ENCODE measurements at places on chromosomes 13 and 19.

- DNase-seq, result no peak
Measured at GRCh38 chr13:30442926-30443325, 20.6 kb downstream of the UBE2L5 start.

DNA sequence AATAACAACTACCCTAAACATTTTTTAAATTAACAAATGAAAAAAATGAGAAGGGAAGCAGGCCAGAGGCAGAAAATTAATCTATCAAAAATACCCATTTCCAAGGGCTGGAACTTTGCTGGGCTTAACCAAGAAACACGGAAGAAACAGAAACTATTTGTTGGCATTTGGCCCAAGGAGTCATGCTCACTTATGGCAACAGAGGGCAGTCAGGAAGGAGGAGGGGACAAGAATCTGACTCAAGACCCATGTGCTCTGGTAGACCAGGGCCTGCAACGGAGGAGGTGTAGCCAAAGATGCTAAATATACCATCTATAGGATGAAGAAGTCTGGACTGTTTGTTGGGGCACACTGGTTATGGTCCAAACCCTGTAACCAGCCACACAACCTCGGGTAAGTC lies 496.7 kb downstream of the COG6 start:
- DNase-seq, result no peak

DNA sequence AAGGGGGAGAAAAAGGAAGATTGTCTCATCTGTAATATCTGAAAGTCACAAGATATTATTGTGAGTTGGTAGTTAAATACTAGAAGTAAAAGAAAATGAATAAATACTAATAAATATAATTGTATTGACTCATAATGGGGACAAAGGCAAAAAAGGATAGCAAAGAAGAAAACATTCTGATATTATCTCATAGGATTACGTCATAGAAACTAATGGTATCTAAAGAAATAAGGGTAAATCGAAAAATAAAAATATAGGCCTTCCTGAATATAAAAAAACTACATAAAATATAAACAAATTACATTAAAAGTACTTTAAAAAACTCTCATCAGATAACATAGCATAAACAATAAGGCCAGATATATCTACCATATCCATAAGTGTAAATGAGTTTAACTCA lies 38.6 kb upstream of the TDRD3 start:
- no peak for DNase-seq

DNA sequence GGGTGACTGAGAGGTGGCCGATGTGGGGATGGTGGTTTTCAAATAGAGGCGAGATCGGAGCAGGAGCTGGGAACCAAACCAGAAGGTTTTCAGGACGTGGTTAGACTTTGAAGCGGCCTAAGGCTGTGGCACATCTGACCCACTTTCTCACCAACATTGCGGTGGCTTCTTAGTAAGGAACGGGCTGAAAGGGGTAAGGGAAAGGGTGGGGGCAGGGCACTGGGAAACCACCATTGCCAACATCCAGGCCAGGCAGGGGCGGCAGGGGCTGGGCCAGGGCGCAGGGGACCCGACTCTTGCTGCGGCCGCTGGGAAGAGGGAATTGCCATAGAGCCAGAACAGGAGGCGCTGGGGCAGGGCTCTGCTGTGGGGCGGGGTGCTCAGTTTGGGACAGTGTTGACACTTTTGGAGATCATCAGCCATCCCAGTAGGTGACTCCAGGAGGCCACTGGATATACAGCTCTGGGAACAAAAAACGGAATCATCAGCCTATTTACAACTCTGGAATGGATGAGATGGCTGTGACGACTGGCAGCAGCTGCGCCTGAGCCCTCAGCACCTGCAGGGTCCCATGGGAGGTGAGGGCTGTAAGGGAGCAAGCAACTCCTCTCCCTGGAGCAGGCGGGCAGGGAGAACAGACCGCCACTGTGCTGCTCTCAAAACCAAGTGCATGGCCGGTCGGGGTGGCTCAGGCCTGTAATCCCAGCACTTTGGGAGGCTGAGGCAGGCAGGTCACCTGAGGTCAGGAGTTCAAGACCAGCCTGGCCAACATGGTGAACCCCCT lies 52.2 kb downstream of the IRS2 start:
- DNase-seq, result no peak

DNA sequence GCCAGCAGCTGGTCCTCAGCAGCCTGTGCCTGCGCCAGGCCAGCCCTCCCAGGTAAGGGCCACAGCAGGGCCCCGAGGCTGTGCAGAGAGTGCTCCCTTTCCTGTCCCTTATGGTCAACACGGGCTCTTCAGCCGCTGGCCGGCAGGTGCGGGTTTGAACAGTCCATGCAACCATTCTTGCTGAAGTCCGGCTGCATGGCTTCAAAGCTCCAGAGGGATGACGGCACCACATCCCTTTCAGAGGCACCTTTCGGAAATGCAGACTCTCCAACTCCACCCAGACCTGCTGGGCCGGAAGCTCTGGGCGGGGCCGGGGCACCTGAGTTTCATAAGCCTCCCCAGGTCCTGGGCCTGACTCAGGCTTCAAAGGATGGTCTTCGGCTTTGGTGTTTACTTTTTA lies 81.3 kb downstream of the SPACA7 start:
- DNase-seq, result peak; percentile 23

DNA sequence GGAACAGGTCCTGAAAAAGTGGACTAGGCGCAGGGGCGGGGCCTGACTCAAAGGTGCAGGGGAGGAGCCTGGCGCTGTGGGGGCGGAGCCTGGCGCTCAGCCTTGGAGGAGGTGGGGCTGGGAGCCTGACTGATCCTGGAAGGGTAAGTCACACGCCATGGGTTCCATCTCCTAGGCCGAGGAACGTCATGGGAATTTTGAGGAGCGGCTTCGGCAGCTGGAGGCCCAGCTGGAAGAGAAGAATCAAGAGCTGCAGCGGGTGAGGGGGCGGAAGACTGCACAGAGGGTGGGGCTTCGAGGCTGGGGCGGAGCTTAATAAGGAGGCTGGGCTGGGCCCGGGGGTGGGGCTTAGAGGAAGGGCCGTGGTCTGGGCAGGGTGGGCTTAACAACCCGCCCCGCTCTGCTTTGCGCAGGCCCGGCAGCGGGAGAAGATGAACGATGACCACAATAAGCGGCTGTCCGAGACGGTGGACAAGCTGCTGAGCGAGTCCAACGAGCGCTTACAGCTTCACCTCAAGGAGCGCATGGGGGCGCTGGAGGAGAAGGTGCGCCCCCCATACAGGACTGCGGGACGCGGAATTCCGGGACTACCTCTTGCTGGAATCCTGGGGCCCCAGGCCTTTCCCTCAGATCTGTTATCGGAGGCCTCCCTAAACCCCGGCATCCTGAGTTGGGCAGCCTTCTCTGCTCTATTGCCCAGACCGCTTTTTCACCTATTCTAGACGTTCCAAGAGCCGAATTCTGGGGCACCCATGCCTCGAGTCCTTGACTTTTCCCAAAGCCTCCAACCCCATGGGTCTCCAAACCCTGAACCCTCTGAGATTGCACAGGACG lies 14.5 kb downstream of the PPFIA3 start:
- DNase-seq, result no peak

DNA sequence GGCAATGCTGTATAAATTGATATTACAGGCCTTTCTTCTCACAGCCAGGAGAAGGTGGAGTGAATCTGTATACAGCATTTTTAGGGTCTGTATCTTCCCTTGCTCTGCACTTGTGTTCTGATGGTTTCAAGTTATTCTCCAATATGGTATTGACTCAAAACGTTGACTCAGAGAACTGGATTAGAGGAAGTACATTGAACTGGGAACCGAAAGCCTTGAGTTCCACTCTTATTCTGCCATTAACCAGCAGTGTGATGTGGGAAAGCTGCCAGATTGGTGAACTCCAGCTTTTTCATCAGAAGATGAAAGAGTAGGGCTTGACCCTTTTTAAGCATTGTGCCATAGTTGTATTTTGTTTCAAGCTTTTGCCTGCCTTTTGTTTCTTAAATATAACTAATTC lies 167.7 kb downstream of the SPRY2 start:
- DNase-seq, result no peak
